ENCODE measurements at places on chromosomes 12 and 14.

DNA sequence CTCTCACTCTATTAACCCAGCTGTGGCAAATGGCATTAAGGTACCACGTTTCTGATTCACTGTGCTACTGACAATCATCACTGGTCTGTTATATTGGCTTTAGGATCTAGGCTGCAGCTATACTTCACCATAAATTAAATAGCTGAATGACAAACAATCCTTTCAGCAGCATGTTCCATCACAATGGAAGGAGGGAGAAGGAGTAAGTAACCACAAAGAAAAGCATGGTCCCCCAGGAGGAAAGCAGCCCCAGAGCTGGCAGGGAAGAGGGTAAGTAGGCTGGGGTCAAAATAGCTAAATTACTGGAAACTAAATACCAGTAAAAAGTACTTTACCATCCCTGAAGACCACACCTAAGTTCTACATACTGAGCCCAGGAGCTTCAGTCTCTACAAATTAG lies 2.8 kb downstream of the ARMH4 start:
- DNase-seq: no peak

DNA sequence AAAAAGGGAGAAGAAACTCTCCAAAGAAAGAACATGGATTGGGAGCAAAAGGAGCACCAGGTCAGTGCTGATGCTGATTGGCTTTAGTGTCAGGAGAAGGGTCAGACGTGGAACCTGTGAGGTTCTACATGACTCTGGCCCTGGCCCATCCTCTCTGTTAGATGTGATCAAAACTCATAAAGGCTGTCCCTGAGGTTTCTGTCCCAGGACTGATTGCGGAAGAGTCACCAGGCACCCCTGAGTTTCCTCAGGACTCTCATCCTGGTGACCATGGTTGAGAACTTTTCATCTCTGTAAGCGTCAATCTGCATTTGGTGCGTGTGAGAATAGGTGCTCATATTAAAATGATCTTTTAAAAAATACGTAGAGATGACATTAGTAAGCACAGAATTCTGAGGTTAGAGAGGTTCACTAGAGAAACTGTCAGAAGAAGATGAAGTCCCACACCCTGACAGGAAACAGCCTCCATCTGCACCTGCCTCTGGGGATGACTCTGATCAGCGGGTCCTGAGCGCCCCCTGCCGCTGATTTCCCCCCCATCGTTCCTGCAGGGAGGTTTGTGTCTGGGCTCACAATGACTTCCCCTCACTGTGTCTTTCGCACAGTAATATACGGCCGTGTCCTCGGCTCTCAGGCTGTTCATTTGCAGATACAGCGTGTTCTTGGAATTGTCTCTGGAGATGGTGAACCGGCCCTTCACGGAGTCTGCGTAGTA lies 741.8 kb downstream of the TMEM121 start:
- peak; percentile 45 for DNase-seq

GRCh38 chr14:36316131-36316530 lies 4.3 kb downstream of the MBIP start:
- peak; percentile 96 for DNase-seq

- DNase-seq: no peak
These were observed 27.4 kb downstream of the NELL2 start for GRCh38 chr12:44848703-44849085.

DNA sequence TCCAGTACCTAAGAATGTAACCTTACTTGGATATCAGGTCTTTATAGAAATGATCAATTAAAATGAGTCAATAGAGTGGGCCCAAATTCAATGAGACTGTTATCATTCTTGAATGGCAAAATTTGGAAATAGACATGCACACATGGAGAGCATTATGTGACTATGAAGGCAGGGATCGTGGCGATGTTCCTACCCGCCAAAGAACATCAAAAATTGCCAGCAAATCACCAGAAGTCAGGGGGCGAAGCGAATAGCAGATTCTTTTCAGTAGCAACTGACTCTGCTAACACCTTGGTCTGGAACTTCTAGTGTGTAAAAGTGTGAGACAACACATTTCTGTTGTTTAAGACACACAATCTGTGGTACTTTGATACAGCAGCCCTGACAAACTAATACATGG lies 192.5 kb downstream of the ACSS3 start:
- DNase-seq: no peak

GRCh38 chr12:2298556-2299200 lies 245.9 kb downstream of the CACNA1C start:
- DNase-seq: no peak

DNA sequence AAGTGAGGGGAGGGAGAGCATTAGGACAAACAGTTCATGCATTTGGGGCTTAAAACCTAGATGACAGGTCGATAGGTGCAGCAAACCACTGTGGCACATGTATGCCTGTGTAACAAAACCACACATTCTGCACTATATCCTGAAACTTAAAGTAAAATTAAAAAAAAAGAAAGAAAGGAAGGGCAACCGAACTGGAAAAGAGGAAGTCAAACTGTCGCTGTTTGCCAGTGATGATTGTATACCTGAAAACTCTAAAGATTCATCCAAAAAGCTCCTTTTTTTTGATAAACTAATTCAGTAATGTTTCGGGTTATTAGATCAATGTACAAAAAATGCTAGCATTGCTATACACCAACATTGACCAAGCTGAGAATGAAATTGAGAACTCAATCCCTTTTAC lies 259.0 kb upstream of the ALG10 start:
- no peak for DNase-seq

GRCh38 chr12:132909030-132909368 lies 21.6 kb upstream of the CHFR start:
- DNase-seq: no peak

DNA sequence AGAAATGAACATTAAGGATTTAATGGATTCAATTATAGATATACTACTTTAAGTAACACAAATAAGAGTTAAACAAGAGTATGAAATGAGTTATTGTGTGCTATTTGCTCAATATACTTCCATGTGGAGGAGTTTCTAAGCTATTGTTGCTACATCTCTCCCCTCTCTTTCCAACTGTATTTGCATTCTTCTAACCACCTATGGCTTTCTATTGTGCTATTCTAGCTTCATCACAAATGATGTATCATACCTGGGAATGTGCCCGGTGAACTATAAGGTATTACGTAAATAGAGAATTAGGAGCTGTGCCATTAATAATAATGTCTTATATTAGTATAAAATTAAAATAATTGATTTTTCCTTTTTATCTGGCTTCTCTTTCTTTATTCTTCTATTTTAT lies 87.1 kb upstream of the PLEKHG7 start:
- peak; percentile 68 for DNase-seq

GRCh38 chr12:90854136-90854689 lies 100.8 kb downstream of the CCER1 start:
- peak; percentile 82 for DNase-seq

- peak; percentile 56 for DNase-seq
These were observed 5.9 kb upstream of the DEGS2 start for GRCh38 chr14:100165376-100165775.

DNA sequence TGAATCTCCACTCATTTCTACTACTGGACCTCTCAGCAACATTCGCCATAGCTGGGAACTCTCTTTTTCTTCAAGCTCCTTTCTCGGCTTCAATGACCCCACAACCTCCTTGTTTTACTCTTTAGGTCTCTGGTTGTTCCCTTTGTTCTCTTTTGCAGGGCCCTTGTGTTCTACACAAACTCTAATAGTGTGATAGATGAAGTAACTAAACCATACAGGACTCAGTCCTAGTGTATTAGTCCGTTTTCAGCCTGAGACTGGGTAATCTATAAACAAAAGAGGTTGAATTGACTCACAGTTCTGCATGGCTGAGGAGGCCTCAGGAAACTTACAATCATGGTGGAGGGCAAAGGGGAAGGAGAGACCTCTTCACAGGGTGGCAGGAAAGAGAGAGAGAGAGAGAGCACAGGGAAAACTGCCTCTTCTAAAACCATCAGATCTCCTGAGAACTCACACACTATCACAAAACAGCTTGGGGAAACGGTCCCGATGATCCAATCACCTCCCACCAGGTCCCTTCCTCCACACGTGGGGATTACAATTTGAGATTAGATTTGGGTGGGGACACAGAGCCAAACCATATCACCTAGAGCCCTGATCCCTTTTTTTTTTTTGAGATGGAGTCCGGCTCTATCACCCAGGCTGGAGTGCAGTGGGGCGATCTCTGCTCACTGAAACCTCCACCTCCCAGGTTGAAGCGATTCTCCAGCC lies 32.0 kb upstream of the WNK1 start:
- no peak for DNase-seq

- DNase-seq: peak; percentile 18
These were observed 31.0 kb downstream of the SLC25A29 start for GRCh38 chr14:100275214-100275613.

GRCh38 chr14:51095854-51096823 lies 1.2 kb upstream of the TRIM9 start:
- peak; percentile 92 for DNase-seq

DNA sequence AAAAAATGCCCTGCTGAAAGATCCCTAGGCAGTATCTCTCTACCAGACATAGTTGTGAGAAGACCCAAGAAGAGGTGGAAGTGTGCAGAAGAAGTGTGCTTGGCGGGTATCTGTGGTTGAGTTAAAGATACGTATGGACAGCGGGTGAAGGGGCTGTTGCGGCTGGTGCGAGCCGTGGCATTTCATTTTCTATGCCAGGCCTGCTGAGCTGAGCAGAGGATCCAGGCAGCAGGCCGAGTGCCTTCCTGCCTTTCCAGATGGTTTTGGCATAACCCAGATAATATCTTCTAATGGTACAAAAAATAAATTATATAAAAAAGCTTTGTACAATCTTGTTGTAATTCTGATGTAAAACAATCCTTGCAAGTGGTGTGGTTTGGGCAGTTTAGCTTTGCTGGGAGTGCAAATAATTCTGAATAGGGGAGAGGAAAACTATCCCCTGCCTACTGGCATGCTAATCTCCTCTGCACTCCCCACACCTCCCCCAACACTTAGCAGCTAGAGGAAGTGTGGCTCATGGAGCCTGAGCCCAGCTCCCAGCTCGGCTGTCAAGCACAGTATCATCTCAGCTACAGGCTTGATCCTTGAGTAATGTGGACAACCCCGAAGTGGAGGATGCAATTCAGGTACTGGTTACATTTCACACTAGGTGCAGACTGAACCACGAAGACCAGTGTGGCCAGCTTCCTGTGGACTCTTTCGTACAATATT lies 168.9 kb downstream of the VRK1 start:
- DNase-seq: no peak

- DNase-seq: peak; percentile 19
These were observed 563 bp upstream of the STXBP6 start for GRCh38 chr14:25050269-25051150.

- DNase-seq: peak; percentile 97
These were observed 226.3 kb downstream of the ERC1 start for GRCh38 chr12:1217191-1217949.

DNA sequence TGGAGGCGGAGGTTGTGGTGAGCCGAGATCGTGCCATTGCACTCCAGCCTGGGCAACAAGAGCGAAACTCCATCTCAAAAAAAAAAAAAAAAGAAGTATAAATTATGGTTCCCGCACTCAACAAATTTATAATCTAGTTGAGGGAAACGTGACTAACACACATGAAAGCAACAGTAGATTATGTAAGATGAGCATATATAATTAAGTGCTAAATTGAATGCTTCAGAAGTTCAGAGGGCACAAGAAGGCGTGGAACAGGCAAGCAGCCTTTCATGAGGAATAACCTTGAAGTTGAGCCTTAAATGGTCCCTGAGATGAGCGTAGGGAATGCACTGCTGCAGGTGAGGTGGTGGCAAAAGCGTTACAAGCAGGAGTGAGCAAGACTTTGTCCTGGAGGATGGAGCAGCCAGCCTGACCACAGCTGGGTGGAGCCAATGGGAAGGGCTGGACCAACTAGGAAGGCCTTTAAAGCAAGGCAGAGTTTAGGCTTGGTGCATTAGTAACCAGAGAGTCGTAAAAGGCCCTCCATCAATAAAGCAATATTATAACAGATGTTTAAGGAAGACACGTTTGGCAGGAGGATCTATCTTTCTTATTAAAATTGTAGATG lies 30.6 kb upstream of the TUBA1A start:
- DNase-seq: peak; percentile 89

DNA sequence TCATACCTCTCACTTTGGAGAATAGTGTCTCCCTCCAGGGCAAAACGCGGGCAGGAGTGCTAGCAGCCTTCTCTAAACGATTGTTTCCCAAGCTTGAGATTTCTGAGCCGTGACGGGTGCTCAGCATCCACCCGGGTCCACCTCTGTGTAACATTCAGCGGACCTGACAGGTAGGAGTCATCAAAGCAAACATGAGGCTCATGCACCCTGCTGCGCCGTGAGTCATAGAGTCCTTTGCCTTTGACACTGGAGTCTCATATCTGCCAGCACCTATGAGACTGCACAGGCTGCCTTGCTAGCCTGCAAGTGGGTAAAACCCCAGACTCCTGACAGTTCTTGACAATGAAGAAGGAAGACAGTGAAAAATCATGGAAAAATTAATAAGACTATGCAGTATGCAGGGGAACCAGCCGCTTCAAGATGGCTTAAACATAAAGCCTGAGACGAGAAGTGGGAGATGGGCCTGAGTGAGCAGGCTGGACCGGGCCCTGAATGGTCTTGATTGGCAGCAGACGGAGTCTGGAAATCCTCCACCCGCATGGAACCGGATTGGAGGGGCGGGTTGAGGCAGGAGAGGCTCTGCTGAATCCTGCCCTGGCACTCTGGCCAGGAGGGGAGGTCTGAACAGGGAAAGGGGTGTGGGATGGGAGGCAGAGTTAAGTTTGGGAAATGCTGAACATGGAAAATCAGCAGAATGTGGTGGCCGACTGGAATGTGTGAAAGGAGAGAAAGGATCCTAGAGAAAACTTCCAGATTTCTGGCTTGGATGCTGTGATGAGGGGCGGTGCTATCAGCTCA lies 54.2 kb downstream of the LGMN start:
- DNase-seq: peak; percentile 94

DNA sequence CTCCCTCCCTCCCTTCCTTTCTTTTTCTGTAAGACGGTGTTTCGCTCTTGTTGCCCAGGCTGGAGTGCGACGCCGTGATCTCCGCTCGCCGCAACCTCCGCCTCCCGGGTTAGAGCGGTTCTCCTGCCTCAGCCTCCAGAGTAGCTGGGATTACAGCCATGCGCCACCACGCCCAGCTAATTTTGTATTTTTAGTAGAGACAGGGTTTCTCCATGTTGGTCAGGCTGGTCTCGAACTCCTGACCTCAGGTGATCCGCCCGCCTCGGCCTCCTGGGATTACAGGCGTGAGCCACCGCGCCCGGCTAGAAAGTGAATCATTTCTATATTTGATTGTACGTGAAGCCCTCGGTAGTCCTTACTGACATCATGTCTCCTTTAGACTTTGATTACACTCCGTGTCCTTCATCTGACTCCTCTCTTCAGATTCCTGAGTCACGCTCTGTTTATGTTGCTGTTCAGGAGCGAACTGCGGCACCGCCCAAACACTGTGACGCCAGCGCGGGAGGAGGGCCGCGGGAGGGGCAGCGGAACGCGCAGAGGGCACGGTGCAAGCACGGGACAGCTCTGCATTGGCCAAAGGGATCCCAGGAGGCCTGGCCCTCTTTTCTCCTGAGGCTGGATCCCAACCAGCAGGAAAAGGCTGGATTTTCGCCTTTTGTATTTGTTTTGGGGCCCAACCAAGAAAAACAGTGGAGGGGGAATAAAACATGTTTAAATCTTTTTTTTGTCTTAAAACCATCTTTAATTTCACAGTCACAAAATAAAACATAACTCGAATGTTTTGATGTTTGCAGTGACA lies 538 bp upstream of the GABARAPL1 start:
- DNase-seq: peak; percentile 32

GRCh38 chr12:106490264-106490663 lies 92.5 kb upstream of the RFX4 start:
- peak; percentile 64 for DNase-seq

All from NCI-H69 (cell line).